ENCODE measurements at places on chromosomes 12 and 14.

GRCh38 chr12:22231836-22232235 is 102.7 kb downstream of the ST8SIA1 start:
- DNase-seq: no peak

DNA sequence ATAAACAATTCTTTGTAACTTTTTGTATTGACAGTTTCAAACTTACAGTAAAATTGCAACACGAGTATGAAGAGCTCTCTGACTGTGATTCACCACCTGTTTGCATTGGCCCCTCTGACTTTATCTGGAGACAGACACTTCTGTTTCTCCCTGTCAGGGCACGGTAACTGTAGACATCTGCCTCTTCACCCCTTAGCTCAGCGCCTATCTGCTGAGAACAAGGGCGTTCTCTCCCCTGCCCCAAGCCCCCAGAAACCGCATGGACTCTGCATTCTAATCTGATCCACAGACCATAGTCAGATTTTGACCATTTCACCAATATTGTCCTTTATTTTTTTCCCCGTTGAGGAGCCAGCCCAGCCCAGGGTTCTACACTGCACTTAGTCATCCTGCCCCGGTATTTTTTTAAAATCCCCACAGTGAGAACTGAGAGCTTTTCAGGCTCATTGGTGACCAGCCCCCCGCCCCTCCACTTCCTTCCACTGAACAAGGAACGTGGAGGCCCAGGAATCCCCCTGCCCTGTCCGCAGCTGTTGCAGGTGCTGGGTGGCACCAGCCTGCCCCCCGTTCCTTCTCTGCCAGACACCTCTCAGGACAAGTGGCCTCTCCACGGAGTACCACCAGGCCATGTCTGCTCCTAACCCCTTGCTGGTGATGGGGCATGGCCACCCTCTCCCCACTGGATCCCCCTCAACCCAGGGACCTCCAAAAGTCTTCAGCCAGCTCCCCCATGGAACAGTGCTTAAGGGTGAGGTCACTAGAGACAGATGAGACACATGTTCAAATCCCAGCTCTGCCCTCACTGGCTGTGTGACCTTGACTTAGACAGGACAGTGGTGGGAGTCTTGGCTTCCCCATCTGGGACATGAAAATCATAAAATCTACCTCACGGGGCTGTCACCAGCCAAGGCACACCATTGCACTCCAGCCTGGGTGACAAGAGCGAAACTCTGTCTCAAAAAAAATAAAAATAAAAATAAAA is 11.2 kb downstream of the RHOF start:
- peak; percentile 23 for DNase-seq

GRCh38 chr12:51188359-51189051 is 15.6 kb upstream of the TFCP2 start:
- peak; percentile 46 for DNase-seq

DNA sequence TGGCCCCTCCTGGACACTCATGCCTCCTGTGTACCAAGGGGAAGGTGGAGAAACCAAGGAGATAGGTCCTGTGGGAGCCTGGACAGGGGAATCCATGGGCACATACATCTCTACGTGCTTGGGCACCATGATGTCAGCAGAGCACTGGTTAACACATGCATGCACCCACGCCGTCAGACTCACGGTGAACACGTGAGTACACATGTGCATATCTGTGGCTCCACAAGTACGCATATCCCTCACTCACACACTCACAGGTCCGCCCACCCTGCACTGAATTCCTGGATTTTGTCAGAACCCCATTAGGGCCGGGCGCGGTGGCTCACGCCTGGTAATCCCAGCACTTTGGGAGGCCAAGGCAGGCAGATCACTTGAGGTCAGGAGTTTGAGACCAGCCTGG is 29.1 kb upstream of the COX6A1 start:
- no peak for DNase-seq

DNA sequence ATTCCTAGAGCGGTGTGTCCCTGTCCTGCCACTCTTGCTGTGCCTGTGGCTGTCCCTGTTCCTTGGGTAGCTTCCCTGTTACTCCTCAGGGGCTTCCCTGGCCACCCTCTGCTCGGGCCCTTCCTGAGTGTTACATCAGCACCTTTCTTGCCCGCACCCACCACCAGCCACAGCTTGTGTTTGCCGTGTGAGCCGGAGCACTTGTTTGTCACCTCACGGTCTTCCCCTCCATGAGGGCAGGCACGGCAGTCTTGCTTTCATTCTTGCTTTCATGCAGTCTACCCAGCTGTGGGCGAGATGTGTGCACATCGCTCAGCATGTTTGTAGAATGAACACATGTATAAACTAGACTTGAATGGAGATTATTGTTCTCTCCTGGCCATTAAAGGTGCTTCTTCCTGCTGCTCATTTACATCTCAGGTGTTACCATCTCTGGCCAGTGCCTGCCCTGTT is 42.0 kb downstream of the TRAF3 start:
- peak; percentile 88 for DNase-seq

DNA sequence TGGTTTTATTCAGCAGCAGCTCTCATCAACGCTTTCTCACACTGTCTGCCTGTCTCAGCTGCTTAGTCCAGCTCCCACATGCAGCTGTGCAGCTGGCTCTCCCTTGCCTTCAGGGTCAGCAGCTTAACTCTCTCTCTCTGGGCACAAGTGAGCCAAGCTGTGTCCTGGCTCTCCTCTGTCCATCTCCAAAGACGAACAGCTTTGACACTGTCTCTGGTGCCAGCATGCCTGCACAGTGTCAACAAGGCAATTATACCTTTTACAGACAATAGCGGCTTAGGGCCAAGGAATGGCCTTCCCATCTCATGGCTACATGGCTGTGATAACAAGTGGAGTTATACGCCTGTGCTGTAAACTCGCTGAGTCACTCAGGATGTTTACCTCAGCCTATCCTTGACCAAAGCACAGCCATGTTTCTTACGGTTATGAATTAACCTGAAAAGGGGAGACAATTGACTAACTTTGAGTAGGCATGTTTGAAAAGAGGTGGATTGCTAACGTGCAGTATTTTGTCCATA is 38.4 kb upstream of the MANSC4 start:
- DNase-seq: peak; percentile 86

DNA sequence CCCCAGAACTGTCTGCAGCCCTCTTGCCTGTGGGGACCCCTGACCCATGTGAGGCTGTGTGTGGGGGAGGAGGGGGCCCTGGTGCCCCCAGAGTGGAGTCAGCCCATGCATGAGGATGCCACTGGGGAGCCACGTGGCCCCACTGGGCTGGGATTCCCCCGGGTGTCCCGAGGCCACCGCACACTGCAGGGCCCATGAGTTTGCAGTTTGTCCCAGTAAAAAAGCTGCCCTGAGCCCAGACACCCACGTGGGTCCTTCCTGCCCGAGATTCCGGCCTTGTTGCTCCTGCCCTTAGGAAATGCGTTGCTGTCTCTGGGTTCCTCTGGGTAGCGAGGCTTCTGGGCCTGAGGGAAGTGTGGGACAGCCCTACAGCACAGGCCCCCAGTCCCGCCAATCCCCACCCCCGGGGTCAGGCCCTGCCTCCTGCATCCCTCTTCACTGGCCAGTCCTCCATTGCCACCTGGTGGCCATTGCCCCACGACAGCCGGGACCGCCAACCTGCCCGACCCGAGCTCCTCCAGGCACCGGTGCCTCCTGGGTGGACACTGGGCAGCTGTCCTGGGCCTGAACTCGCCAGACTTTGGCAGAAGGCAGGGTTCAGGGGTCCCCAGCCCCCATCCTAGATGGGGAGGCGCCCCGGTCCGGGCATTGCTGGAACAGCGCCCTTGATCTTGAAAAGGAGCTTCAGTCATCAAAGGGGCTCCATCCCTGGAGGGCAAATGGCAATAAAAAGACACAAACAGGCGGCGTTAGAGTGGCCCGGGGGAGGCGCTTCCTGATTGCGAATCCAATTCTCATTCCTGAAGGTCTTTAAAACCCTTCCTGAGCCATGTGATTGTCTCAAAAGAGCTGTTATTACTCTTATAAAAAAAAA is 15.6 kb upstream of the C14orf180 start:
- peak; percentile 68 for DNase-seq

GRCh38 chr14:90837355-90837754 is 21.1 kb upstream of the TTC7B start:
- DNase-seq: no peak

DNA sequence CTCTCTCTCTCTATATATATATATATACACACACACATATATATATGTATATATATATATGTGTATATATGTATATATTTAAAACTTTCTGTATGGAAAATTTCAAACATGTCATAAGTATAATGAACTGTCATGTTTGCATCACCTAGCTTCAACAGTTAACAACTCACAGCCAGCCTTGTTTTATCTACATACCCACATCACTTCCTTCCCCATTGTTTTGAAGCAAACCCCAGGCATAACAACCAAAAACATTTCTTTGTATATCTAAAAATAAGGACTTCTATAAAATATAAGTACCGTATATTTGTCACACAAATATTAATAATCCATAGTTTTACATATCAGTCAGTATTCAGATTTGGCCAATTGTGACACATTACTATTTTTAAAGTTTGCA is 57.4 kb downstream of the PAPOLA start:
- no peak for DNase-seq

DNA sequence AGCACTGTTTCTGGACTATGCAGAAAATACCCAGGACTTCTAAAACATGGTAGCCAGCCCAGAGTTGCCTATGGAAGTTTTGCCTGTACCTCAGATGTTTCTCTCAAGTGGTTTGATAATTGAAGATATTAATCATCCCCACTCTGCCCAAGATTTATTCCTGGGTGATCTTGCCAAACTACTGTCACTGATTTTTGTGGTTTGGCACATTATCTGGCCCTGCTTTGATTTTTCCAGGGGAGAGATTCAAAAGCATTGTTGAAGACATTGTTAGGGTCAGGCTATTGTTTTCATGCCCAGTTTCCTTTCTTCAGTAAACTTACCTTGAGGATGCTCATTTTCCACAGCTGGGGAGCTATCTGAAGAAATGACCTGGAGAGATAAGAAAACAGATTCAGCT is 5.8 kb downstream of the PRKAG1 start:
- DNase-seq: no peak

DNA sequence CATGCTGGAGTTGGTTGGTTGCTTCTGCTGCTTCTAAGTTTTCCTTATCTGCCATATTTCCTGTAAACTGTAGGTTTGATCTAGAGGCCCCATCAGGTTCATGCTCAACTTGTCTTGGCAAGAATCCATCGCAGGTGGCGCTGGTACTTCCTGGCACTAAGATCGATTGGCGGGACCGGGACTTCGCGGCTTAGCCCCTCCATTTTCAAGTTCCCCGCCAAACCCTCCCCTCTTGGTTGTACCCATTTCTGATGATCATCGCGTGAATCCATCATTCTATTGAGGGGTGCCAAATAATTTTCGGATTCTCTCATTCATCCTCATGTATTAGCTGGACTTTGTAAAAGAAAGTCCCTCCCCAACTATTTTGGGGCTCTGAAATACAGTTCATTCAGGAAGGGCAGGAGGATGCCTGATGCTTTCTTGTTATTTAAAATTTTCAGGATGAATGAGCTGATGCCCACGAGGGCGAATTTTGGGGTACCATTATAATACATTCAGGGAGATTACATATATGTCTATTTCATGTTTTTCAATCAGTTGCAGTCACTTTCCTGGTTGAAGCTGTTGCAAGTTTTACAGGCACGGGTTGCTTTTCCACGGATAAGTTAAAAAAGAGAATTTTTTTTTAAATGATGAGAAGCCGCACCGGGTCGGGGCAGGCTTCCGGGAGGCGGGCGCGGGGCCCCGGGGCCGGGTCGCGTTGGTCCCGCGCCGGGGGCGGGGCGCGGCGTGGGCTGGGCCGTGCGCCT is 395 bp upstream of the BRI3BP start:
- DNase-seq: peak; percentile 93

GRCh38 chr12:110728628-110729027 is 14.1 kb downstream of the PPP1CC start:
- DNase-seq: no peak

DNA sequence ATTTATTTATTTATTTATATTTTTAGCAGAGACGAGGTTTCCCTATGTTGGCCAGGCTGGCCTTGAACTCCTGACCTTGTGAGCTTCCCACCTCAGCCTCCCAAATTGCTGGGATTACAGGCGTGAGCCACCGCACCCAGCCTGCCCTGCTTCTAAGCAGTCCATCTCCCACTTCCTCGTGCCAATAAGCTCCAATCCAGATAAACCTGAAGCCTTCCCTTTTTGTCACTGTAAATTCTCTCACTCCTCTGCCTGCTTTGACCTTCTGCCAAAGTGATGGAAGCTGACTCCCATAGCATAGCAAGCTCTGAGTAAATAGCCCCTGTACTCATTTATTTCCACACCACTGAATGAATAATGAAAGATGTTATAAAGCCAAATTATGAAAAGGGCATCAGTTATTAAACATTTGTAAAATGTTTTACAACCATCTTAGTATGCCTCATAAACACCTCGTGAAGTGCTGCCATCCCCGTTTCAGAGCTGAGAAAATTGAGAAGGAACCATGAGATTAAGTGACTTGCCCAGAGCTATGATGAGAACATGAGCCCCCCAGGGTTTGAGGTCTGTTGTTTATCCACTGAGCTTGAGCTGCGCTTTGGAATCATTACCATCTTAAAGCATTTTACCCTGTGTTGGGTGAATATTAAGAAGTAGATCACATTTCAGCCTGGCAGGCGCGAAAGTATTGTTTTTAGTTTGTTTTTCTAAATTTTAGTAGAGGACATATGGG is 30.4 kb downstream of the MANSC1 start:
- peak; percentile 28 for DNase-seq

DNA sequence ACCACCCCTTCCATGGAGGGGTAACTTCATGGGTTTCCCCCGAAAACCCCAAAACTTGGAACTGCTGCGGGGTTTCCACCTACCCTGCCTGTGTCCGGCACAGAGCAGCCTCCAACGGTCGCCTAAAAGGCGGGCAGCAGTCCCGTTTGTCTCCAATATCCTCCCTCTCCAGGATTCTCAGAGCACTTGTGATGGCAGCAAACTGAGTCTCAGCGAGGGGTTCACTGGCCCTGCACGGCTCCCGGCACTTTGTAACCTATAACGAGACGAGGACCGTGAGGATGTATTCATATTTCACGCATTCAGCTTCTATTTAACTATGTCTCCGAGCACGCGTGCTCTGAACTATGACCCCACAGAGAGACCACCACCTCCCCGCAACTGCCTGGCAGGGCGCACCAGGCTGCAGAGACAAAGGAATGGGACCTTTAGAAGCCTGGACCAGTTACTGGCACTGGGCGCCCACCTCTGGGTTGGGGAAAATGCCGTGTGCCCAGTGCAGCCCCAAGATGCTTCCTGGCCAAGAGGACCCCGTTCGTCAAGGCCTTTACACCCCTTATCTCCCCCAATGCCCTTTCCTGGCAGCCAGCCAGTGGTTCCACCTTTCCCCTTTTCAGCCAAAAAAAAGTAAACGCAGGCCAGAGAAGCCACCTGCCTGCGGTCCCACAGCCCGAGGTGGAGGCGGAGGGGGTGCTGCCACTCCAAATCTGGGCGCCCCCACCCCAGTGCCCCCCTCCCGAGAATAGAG is 173.1 kb upstream of the RTL1 start:
- no peak for DNase-seq
